Activated T-cell treated with anti-CD3 and anti-CD28 coated beads, Interleukin-2, amount 50 U/mL, for 24 hours (primary cell): ENCODE measurements at places on chromosomes 5 and 9.

DNA sequence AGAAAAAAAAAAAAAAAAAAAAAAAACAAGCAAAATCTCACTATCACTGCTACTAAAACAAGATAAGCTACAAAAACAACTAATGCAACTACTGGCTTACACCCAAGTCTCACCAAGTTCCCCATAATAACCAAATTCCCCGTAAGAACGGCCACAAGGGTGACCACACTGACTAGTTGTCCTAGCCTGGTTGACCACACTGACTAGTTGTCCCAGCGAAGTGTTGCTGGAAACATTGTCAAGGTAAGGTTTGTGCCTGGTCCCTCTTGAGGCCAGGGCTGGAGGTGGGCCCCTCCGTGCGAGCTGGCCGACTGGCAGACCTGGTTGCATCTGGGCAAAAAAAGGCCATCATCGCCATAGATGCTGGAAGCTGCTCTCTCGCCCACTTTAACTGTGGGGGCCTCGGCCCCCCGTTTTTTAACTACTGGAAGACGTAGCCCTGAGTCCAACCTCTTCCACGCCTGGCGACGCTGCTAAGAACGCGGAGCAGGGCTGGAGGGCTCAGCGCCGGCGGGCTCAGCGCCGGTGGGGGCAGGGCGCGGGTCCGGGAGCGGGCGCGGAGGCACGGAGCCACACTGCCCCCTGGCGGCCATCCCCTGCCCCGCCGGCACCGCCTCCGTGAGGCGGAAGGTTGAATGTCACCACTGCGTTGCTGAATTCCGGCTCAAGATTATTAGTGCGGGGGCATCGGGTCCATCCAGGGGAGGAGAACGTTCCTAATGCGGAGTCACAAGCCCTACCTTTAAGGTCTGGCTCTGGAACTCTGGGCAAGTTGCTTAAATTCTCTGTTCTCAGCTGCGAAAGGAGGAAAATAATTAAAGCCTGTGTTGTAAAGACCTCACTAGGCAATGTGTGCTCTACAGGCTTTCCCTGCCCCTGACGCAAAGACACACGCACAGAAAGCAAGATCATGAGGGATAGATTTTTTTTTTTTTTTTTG is 84.0 kb downstream of the HSD17B3 start:
- DNase-seq: peak; percentile 90

GRCh38 chr9:37338218-37338617 is 84.3 kb upstream of the GRHPR start:
- DNase-seq: no peak

GRCh38 chr5:110414360-110414759 is 312.1 kb downstream of the TMEM232 start:
- DNase-seq: no peak

- DNase-seq: no peak
Measured at GRCh38 chr5:83354958-83355357, 116.6 kb upstream of the VCAN start.

- DNase-seq: no peak
Measured at GRCh38 chr5:68007451-68007850, 208.1 kb upstream of the PIK3R1 start.

DNA sequence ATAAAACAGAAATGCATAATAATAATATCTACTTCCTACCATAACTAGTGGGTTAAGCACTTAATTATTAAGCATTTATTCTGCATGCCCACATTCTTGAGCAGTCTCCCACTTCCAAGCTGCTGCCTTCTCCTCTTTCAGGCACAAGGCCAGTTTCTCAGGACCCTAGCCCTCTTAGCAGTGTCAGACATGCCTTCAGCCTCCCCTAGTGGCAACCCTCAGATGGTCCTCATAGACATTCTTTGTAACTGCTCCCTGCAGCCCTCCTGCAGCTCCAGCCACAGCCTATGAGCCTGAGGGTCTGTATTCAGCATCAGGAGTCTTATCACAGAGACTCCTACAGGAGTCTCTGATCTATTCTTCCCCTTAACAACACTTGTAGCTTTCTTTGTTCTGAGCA is 3.9 kb downstream of the IL9 start:
- no peak for DNase-seq

GRCh38 chr5:125541085-125541484 is 794.6 kb upstream of the ZNF608 start:
- no peak for DNase-seq

GRCh38 chr9:126096340-126096739 is 230.3 kb upstream of the MVB12B start:
- DNase-seq: no peak

DNA sequence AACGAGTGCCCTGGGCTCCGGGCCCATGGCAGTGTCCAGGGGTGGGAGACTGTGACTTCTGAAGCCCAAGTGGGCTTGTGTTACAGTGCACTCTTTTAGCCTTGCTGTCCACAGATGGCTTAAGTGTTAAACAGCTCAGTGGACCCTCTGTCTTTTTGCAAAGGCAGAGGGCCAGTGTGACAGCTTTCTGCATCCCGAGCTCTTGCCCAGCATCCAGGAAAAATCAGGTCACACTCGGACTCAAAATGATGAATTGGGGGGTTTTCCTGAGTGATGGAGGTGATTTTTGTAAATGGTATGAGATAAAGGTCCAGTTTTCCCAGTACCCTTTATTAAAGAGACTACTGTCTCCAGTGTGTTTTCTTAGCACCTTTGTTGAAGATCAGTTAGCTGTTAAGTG is 321.3 kb upstream of the GRAMD2B start:
- no peak for DNase-seq

- DNase-seq: no peak
Measured at GRCh38 chr5:16669776-16670175, 53.0 kb upstream of the RETREG1 start.

DNA sequence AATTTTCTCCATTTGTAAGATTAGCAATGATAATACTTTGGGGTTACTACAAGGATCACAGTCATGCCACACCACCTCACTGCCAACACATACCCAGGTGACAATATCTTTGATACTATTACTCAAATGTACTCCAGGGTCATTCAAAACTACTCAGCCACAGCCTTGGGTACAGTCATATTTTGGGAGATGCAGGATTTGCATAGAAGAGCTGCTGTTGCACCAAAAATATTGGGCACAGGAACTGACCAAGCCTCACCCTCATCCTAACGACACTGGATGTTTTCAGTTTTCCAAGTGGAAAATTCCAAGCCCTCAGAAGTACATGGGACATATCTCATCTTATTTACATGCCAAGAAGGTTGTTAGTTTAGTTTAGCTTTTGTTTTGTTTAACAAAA is 120.9 kb upstream of the C6 start:
- DNase-seq: no peak

DNA sequence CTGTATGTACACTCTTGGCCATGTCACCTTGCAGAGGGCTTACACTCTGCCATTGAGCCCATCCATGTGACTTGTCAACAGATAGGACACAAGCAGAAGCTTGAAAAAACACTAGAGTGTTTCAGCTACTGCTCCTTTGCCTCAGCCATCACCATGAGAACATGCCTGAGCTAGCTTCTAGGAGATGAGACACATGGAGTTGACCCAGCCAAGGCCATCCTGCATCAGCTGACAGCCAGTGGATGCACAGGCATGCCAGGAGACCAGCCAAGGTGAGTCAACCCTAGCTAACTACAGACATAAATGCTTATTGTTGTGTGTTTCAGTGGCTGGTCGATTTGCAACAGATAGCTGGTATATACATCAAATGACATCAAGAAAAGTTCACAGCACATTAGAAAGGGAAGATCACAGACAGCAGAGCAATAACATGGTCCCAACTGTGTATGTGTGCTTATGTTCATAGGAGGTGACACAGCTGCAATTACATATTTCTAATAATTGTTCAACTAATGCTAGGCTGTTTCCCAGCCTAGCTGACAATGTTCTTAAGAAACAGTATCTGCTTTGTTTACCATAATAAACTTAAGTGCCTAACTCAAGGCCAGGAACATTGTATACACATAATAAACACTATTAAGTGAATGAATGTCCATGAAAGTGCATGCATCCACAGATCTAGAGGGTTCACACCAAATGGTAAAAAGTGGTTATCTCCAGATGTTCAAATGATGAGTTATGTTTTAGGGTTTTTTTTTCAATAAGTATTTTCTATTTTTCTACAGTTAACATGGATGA is 105.7 kb downstream of the SPOCK1 start:
- DNase-seq: no peak

- DNase-seq: peak; percentile 77
Measured at GRCh38 chr5:132489871-132490483, 596 bp downstream of the IRF1 start.

DNA sequence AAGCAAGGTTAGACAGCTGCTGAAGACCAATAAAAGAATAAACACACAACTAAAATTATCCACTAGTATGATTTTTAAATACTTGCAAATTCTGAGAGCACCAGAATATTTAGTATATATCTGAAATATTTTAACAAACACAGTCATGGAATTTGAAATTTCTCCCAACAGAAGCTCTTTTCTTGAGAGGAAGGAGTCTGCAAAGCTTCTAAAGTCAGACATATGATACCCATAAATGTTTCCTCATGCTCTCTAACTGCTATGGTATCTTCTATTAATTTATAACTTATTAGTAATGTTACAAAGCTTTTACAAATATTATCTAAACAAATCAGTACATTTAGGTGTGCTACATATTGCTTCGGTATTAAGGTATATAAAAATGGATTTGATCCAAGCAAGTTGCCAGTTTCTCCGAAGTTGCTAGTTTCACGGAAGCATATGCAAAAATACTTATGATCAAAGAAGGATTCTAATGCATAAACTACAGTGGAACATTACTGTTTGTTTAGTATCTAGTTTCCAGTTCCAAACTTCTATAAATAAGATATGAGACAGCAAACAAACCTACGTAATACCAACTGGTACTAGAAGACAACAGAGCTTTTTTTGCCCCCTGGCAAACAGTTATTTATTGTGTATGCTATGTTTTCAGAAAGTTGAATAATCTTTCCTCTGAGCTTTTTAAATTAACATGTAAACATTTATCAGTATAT is 22.0 kb downstream of the FNIP1 start:
- no peak for DNase-seq

DNA sequence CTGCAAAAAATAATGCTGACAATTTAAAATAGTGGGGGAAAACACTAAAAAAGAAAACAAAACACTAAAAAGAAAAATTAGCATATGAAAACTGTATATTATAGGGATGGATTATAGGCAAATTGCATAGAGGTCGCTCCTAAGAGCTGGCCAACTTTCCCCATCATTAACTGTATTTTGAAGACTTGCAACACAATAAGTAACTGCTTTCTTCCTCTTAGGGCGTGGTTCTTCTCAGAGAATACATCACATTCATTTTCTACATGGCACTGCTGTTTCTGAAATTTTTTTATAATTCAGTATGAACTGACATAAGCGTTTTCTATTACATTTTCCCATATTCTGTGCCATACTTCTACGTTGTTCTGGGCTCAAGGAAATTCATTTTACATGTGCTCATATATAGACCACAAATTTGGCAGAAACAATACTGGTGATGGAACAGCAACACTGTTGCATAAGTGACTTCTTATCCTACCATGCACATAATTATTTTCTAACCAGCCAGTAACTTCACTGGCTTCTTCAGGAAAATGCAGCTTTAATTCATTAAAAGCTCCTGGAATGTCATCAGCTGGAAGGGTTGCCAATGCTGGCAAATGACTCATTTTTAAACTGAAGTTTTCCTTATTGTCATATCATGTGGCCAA is 171.2 kb upstream of the DMAC1 start:
- DNase-seq: no peak

DNA sequence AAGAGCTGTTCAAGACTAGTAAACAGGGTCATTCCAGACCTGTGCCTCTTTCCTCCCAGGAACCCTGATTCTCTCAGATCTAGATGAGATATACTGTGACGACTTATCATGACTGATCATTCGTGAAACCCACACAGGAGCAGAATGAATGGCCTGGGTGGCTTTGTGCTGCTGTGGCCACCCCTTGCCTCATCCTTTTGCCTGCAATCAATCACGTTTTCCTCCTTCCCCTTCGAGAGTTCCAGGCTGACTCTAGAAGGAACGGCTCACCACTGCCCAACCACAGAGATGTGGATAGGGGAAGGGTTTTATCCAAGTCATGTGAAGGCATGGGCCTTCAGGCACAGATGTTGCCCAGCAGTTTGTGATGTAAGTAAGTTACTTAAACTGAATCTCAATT is 5.8 kb downstream of the ANXA6 start:
- peak; percentile 69 for DNase-seq

GRCh38 chr9:94937214-94937903 is 210.9 kb downstream of the AOPEP start:
- DNase-seq: no peak

DNA sequence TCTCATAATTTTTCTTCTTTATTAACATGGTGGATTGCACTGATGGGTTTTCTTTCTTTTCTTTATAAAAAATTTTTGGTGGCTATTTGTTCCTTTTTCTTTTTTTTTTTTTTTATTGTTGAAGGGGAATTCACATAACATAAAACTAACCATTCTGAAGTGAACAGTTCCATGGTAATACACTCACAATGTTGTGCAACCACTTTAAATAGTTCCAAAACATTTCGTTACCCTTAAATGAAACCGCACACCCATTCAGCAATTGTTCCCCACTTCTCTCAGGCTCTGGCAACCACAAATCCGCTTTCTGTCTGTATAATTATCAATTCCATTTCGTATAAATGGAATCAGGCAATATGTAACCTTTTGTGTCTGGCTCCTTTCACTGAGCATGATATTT is 11.7 kb upstream of the SETX start:
- DNase-seq: no peak

- no peak for DNase-seq
Measured at GRCh38 chr5:172420235-172420939, 33.9 kb downstream of the SH3PXD2B start.

GRCh38 chr5:78568212-78568611 is 80.4 kb downstream of the LHFPL2 start:
- DNase-seq: no peak

GRCh38 chr9:88477300-88477751 is 57.7 kb upstream of the NXNL2 start:
- no peak for DNase-seq

- DNase-seq: no peak
Measured at GRCh38 chr9:19146441-19147024, 19.2 kb upstream of the PLIN2 start.
